ENCODE measurements at places on chromosomes 13 and 19. TPM values are rescaled to one million over a fixed set of nuclear protein-coding genes. Genes with fewer than 3 reads are reported as not detected.

The ADGRE3 gene
- not detected for total RNA-seq

The SLAIN1 gene
- total RNA-seq = 16.2 TPM

DNA sequence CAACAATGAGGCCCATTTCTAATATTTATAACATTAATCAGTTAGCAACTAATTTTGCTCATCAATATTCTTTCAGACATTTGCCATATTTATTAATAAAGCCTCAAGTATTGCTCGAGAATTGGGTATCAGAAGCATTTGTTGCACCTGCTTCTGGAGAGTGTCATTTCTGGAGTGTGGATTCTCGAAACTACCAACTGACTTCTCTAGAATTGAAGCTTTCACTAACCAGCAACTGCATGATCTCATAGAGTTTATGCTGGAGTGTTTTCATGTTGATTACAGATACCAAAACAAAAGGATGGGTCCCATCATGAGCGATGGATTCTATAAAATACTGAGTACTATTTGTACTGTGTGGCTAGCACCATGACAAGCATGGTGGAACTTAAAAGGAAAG lies 121.0 kb upstream of the SLC7A1 start:
- no peak overlapping the region for H3K27ac ChIP-seq
- H3K27me3 ChIP-seq = peaks cover 17% of the 10 kb centered on the region
- H3K4me1 ChIP-seq = no peaks in the 10 kb centered on the region
- H3K4me3 ChIP-seq = no peak overlapping the region

The PSG11 gene
- total RNA-seq = not detected

DNA sequence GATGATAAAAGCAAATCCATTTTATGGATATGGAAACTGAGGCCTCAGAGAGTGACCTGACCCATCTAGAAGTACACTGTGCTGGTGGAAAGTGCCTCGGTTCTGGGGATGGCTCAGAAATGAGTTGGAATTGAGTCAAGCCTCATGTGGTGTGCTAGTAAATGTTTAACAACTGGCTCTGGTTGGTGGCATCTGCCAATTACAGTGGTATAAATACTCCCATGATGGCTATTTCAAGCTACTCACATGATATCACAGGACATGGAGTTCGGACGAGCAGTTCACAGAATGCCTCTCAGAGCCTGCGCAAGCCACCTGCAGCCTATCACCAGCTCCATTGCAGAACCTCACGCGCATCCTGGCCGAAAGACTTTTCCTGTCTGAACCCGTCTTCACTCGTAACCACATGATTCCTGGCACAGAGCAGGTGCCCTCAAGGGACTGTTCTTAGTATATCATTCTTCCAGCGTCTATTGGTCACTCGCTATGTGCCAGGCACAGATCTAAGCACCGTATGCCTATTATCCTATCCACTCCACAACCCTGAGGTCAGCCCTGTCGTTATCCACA lies 9.1 kb downstream of the TMEM150B start:
- peaks cover 6% of the 10 kb centered on the region for H3K27me3 ChIP-seq
- no peak overlapping the region for H3K4me3 ChIP-seq
- no peaks in the 10 kb centered on the region for H3K36me3 ChIP-seq
- no peak overlapping the region for H3K27ac ChIP-seq

GRCh38 chr19:6011794-6012193 lies 33.9 kb upstream of the RANBP3 start:
- no peak for DNase-seq
- no peaks in the 10 kb centered on the region for H3K27me3 ChIP-seq
- H3K36me3 ChIP-seq = no peaks in the 10 kb centered on the region
- H3K4me1 ChIP-seq = no peaks in the 10 kb centered on the region
- no peak overlapping the region for H3K4me3 ChIP-seq
- no peak overlapping the region for H3K27ac ChIP-seq

DNA sequence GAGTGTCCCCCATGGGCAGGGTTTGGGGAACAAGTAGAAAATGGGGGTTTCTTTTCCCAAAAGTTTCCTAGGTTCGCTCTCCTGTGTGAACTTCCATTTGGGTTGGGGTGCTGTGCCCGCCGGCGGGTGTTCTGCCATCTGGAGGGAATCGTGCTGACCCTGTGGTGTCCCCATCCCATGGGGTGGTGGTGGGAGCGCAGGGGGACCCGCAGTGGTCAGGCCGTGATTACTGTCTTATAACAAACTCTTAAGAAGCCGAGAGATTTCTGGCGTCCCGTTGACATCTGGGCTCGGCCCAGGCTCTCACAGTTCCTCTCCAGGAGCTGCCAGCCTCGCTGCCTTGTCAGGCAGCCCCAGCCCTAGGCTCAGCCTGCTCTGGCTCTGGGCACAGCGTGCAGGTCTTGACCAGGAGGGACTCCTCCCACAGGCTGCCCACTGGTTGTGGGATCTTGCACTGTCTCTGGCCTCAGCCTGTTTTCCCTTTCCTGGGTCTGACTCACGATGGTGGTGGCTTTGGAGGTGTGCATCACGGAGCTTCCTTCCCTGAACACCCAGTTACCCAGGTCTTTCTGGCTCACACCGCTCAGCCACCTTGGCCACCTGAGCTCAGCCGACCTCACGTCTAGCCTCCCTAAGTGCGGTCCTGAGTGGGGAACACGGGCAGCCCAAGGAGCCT lies 34.5 kb downstream of the PLEKHJ1 start:
- peaks cover 8% of the 10 kb centered on the region for H3K4me1 ChIP-seq
- H3K27me3 ChIP-seq = no peaks in the 10 kb centered on the region
- no peak overlapping the region for H3K27ac ChIP-seq

The LRRC63 gene
- total RNA-seq = not detected

DNA sequence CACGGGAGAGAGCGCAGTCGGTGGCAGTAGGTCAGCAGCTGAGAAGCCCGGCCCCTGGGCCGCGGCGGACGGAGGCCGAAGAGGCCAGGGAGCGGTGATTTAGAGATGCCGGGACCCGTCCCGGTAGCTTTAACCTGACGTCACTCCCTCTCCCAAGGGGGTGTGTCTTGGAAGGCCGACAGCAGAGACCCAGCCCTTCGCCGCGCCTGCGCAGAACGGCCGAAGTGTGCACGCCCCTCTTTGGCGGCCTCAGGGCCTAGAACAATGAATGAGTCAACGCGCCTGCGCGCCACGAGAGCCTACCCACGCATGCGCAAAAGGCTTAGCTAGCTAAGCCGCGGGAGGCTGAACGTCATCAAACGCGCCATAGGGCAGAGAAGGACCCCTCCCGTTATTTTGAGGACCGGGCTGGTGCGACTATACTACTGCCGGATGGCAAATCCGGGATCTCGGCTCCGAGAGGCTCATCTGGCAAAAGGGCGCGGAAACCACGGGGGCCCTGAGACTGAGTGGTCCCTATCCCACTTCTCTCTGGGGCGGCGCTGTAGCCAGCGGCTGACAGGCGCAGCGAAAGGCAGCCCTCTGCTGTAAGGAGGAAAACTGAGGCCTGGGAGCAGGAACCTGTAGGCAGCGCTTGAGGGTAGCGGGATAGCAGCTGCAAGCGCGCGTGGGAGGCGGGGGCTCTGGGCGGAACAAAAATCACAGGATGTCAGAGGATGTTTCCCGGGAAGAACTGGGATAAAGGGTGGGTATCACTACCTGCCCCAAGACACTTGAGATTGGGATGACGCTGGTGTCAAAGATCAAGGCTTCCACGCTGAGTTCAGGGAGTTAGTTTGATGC lies at the start of the genes IRGQ and ZNF576:
Gene IRGQ (minus strand): TSS at position 136 of the 843 bp plus-strand sequence. CDS start 796 bp downstream, outside the sequence.
Gene ZNF576 (plus strand): TSS at position 597 of the 843 bp plus-strand sequence. CDS start 514 bp downstream, outside the sequence.
- peak within 1 kb of the TSS; percentile 98 for H3K27ac ChIP-seq
- H3K36me3 ChIP-seq = peaks cover 48% of the 10 kb centered on the region
- peak; percentile 99 for DNase-seq
- H3K27me3 ChIP-seq = no peaks in the 10 kb centered on the region
- peaks cover 42% of the 10 kb centered on the region for H3K4me1 ChIP-seq

DNA sequence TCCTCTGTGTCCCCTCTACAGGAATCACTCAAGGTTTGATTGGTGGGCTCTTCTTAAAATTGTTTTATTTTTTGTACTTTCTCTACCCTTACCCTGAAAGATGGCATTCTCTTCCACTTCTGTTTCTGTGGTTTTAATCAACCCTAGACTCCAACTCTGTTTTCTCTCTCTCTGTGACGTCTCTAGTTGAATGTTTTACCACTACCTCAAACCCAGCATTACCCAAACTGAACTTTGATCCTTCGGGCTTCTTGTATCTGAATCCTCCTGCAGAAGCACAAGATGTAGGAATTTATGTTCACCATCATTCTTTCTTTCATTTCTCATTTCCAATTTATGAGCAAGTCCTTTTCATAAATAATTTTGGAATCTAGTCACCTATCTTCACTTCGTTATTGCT lies 39.9 kb downstream of the PCCA start:
- no peak overlapping the region for H3K27ac ChIP-seq
- H3K27me3 ChIP-seq = no peaks in the 10 kb centered on the region
- DNase-seq = no peak
- peaks cover 29% of the 10 kb centered on the region for H3K4me1 ChIP-seq

DNA sequence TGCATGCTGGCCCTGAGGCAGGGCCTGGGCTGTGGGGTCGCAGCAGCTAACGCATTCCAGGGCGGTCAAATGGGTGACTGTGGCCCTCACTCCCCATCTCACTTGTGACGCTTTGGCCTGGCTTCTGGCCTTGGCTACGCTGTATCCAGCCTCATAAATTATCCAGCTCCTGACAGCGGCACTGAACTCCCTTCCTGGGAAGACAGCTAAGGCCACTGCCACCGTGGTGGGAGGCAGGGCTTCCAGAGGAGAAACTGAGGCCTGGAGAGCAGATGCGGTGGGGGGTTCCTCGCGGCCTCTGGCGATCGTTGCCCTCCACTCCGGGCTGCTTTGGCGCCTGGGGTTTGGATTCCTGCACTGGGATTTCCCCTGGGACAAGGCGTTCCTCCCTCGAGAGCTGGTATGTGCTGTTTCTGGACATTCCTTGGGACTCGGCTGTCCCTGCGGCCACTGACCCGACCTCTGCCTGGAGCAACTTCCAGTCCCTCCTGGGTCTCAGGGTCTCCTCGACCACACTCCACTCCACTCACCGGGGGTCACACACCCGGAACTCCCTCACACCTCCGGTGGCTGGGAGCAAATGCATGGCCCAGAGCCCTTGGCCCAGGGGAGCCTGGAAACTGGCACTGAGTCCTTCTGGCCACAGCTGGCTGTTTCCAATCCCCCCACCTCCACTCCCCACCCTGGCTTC lies 3.4 kb downstream of the TBXA2R start:
- no peaks in the 10 kb centered on the region for H3K36me3 ChIP-seq
- DNase-seq = no peak
- H3K4me3 ChIP-seq = no peak overlapping the region
- H3K4me1 ChIP-seq = peaks cover 16% of the 10 kb centered on the region
- H3K27ac ChIP-seq = no peak overlapping the region

The MEIOSIN gene
- not detected for total RNA-seq

GRCh38 chr19:16143399-16144215 lies at the start of gene HSH2D:
TSS of gene HSH2D (plus strand) at chr19:16143685. CDS start at chr19:16148751, 5,066 bp downstream.
- H3K27ac ChIP-seq = peak within 1 kb of the TSS; percentile 99
- H3K4me1 ChIP-seq = peaks cover 94% of the 10 kb centered on the region
- peak within 1 kb of the TSS; percentile 97 for H3K4me3 ChIP-seq
- no peaks in the 10 kb centered on the region for H3K27me3 ChIP-seq
- H3K36me3 ChIP-seq = peaks cover 25% of the 10 kb centered on the region

- H3K4me3 ChIP-seq = peak within 1 kb of the TSS; percentile 39
- no peak for DNase-seq
- peaks cover 24% of the 10 kb centered on the region for H3K4me1 ChIP-seq
- H3K27ac ChIP-seq = no peak within 1 kb of the TSS
- peaks cover 24% of the 10 kb centered on the region for H3K27me3 ChIP-seq
- H3K36me3 ChIP-seq = no peaks in the 10 kb centered on the region
Measured at GRCh38 chr13:46896341-46897137, at the start of gene HTR2A. TSS of gene HTR2A (minus strand) at chr13:46897053. CDS start at chr13:46895906, 1,147 bp downstream.

The CNMD gene
- total RNA-seq = not detected

The MVB12A gene
- total RNA-seq = 22.8 TPM

- no peak for DNase-seq
- H3K36me3 ChIP-seq = peaks cover 1% of the 10 kb centered on the region
- no peak overlapping the region for H3K27ac ChIP-seq
- H3K27me3 ChIP-seq = peaks cover 28% of the 10 kb centered on the region
- no peaks in the 10 kb centered on the region for H3K4me1 ChIP-seq
Measured at GRCh38 chr13:48603375-48603774, 50.4 kb upstream of the CYSLTR2 start.

DNA sequence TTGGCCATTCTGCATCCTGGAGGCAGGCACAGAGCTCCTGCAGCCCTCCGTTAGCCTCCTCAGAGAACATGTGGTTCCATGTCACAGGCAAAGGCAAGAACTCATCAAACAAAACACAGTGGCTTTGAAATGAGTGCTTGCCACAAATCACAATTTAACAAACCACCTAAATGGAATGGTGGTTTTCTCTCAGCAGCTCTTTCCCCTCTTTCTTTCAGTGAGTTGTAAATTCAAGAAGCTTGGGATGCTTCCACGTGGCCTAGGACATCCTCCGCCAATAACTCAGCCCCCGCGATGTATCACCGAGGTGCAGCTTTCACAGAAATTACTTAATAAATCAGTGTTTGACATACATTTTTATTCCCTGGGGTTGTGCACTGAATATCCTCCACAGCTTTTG lies 65.4 kb upstream of the RFC3 start:
- no peak overlapping the region for H3K4me3 ChIP-seq
- no peaks in the 10 kb centered on the region for H3K36me3 ChIP-seq
- H3K4me1 ChIP-seq = peaks cover 7% of the 10 kb centered on the region
- DNase-seq = no peak

DNA sequence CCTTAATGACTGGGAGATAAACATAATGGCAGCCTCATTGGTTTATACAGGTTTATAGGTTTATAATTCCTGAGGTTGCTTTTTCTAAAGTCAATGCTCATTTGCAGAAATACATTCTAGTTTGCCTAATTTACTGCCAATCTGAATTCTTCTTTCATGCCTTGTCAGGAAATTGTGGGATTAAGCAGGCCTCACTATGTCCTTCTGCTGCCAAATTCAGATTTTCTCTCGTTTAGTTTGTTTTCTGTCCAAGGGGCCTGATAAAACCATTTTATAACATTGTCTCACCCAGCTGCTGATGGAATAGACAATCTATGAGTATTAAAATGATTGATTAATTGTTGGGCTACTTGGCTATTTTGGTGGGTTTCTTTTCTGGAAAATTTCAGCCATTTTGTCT lies 42.4 kb upstream of the OBI1 start:
- H3K27ac ChIP-seq = no peak overlapping the region
- DNase-seq = no peak
- H3K4me1 ChIP-seq = no peaks in the 10 kb centered on the region

The CYP4F12 gene
- not detected for total RNA-seq

GRCh38 chr19:57099199-57099661 lies 20.6 kb upstream of the USP29 start:
- H3K27ac ChIP-seq = no peak overlapping the region
- no peak overlapping the region for H3K4me3 ChIP-seq
- DNase-seq = peak; percentile 52
- H3K36me3 ChIP-seq = no peaks in the 10 kb centered on the region

GRCh38 chr19:56838909-56839651 lies 1.4 kb downstream of the PEG3 start:
- no peaks in the 10 kb centered on the region for H3K36me3 ChIP-seq
- H3K27me3 ChIP-seq = peaks cover 2% of the 10 kb centered on the region
- H3K4me1 ChIP-seq = no peaks in the 10 kb centered on the region
- DNase-seq = no peak

The C19orf67 gene
- total RNA-seq = not detected
